ENCODE measurements at places on chromosomes 1 and 21. TPM values are rescaled to one million over a fixed set of nuclear protein-coding genes. Genes with fewer than 3 reads are reported as not detected.

Gene FCGR1A
- not detected for total RNA-seq

Gene CDC42SE1
- 57.5 TPM for total RNA-seq

Gene FAM151A
- total RNA-seq, result not detected

Gene PLA2G5
- total RNA-seq, result not detected

Gene CFHR1
- total RNA-seq, result not detected

Gene SPRR4
- total RNA-seq, result not detected

Gene CSF1
- total RNA-seq, result 7.2 TPM

Gene EDARADD
- total RNA-seq, result 0.52 TPM

Gene MCOLN3
- 1.6 TPM for total RNA-seq

Gene SPRR5
- total RNA-seq, result not detected

Gene ANGPTL3
- total RNA-seq, result not detected

Gene EPHA2
- total RNA-seq, result 91.6 TPM

Gene CDCP2
- total RNA-seq, result not detected

Gene ATP1A4
- total RNA-seq, result not detected

Gene PLA2G2E
- not detected for total RNA-seq

Gene ORC1
- 50.4 TPM for total RNA-seq
